Neural progenitor cell (in vitro differentiated cells): ENCODE measurements at places on chromosomes 1 and 21. TPM values are rescaled to one million over a fixed set of nuclear protein-coding genes. Genes with fewer than 3 reads are reported as not detected.

DNA sequence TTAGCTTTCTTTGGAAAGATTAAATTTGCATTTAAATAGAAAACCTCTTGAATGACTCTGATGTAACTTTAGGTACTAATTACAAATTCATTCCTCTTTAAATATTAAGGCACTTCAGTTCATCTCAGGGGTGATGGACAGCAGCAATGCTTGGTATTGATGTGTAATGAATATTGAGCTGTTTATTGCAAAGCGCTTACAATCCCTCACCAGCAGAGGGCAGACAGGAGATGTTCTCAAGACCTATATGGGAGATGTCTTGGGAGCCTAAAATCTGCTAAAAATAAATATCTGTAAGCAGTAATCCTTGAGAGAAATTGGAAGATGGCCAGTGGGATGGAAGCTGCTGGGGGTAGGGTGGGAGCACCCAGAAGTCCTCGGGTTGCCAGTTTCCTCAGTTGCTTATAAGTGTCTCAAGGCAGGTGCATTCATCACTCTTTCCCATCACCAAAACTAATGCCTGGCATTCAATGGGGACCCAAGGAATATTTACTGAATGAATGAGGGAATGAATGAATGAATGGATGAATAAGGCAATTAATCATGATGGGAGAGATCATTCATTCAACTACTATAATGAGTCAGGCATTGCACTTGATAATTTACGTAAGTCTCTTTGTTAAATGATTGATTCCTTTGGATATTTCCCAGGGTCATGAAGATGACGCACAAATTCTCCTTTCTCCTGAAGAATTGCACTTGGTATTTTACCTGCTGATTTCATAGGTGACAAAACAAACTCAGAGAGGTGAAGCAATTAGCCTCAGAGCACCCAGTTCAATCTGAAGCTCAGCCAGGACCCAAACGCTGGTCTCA is 2.3 kb downstream of the KLHDC8A start:
- DNase-seq, result peak; percentile 84

RNU1-1 gene
- under 0.01 TPM in 2 replicates for total RNA-seq

GRCh38 chr1:41681331-41682098 is 197.0 kb upstream of the EDN2 start:
- DNase-seq, result no peak

DCDC2B gene
- not detected in 2 replicates for total RNA-seq

- DNase-seq, result no peak
Measured at GRCh38 chr1:244006381-244006901, 44.6 kb upstream of the ZBTB18 start.

DNA sequence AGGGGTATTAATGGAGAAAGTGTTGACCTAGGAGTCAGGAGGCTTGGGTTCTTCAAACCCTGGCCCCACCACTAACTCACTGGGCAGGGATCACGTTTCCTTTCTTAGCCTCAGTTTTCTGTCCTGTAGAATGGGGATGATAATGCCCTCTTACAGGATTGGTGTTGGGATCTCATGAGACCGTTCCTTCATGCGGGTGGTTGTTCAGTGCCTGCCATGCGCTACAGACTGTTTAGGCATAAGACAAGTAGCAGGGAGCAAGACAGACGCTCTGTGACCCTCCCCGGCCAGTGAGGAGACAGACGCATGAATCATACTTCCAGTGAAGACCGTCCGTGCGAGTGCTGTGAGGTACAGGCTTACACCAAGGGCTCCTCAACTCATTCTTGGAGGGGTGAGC is 81.7 kb downstream of the MAN1C1 start:
- no peak for DNase-seq

OR2T2 gene
- not detected in 2 replicates for total RNA-seq
